ENCODE measurements at places on chromosomes 5 and 9.

DNA sequence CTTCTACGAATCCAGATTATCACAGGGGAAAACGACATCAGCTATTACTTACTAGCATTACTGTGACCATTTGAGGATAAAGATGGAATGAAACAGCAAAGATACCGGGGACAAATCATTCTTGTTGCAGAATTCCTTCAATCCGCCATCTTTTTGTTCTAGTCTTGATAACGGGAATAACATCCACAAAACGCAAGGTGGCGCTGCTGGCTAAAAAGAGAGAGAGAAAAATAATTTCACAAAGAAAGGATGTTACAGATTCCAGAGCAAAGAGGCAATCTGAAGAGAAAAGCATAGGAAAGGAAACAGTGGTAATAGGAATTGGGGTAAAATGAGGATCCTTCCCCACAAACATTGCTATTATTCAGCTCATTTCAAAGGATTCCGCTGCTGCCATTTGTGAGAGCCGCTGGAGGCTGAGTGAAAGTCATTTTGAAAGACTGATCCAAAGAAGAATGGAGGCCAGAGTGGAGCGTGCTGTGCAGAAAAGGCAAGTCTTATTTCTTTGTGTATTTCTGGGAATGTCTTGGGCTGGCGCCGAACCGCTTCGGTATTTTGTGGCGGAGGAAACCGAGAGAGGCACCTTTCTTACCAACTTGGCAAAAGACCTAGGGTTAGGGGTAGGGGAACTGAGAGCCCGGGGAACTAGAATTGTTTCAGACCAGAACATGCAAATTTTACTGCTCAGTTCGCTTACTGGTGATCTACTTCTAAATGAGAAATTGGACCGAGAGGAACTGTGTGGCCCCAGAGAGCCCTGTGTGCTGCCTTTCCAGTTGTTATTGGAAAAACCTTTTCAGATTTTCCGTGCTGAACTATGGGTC, at the start of gene PCDHB7:
TSS of gene PCDHB7 (plus strand) at position 264 of the 824 bp plus-strand sequence. CDS start at position 456, 192 bp downstream.
- no peak for DNase-seq

GRCh38 chr5:149271716-149272563, at the start of gene AFAP1L1:
Gene AFAP1L1, plus strand, starts transcription at chr5:149271859. Its CDS starts 110 bp downstream, at chr5:149271969.
- DNase-seq = peak; percentile 76

DNA sequence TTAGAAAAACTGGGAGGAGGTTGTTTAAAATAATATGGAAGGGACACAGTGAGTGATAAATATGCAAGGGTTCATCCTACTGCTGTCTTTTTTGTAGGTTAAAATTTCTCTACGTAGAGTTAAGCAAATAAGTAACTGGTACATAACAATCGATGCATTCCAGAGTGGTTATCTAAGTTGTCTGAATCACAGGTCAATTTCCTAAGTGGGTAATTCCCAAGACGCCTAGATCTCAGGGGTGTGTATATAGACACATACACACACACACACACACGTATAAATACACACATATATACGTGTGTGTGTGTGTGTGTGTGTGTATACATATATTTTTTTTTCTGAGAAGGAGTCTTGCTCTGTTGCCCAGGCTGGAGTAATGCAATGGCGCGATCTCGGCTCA, 22.3 kb downstream of the CAAP1 start:
- DNase-seq = no peak

GRCh38 chr5:112388074-112388473, 31.0 kb downstream of the EPB41L4A start:
- no peak for DNase-seq

DNA sequence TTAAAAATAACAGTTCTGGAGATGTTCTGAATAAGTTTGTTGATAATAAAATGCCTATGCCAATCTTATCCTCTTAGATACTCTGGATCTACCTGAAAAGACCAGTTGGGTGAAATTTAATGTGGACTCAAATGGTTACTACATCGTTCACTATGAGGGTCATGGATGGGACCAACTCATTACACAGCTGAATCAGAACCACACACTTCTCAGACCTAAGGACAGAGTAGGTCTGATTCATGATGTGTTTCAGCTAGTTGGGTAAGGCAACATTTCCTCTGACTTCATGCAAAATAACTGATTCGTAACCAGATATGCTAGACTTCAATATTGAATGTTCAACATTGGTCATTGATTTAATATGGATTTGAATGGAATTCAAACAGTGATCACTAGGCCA, 27.0 kb downstream of the ERAP2 start:
- DNase-seq = no peak

GRCh38 chr5:39360471-39361111, 3.7 kb downstream of the C9 start:
- DNase-seq = no peak

DNA sequence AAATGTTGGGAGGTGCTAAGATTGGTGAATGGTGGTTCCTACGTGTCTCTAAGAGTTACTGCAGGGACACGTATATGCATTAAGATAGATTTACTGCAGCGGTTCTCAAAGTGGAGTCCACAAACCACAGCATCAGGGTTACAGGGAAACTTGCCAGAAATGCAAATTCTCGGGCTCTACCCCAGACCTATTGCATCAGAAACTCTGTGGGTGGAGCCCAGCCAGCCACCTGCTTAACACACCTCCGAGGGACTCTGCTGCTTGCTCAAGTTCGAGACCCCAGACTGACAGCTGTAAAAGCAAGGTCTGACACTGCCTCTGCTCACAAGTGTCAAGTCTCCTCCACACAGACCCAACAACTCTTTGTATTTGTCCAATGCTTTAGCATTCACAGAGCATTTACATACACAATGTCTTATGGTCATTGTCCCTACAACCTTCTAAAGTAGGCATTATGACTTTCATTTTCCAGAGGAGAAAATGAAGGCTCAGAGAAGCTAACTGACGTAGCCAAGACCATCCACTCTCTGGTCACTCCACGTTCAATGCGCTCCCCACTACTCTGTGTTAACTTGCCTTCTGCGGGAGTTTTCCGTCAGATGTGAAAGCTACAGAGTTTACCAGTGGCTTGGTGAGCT, 48.8 kb downstream of the HSD17B3 start:
- no peak for DNase-seq

GRCh38 chr5:78597068-78597973, 51.3 kb downstream of the LHFPL2 start:
- DNase-seq = no peak

DNA sequence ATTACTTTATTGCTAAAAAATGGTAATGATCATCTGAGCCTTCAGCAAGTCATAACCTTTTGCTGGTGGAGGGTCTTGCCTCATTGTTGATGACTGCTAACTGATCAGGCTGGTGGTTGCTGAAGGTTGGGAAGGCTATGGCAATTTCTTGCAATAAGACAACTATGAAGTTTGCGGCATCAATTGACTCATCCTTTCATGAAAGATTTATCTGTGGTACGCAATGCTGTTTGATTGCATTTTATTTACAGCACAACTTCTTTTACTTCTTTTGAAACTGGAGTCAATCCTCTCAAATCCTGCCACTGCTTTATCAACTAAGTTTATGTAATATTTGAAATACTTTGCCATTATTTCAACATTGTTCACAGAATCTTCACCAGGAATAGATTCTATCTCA, 58.3 kb upstream of the ACO1 start:
- no peak for DNase-seq

GRCh38 chr5:38576442-38576841, 20.0 kb upstream of the LIFR start:
- no peak for DNase-seq

- DNase-seq = no peak
Observed at GRCh38 chr5:14016549-14016948, 72.1 kb upstream of the DNAH5 start.

- DNase-seq = no peak
Observed at GRCh38 chr5:168934169-168934568, 355.0 kb upstream of the PANK3 start.

- peak; percentile 77 for DNase-seq
Observed at GRCh38 chr9:89677702-89678395, 73.0 kb downstream of the GADD45G start.

GRCh38 chr5:68348447-68349222, 133.1 kb downstream of the PIK3R1 start:
- DNase-seq = no peak

GRCh38 chr5:158979749-158980521, 119.8 kb downstream of the EBF1 start:
- peak; percentile 67 for DNase-seq

DNA sequence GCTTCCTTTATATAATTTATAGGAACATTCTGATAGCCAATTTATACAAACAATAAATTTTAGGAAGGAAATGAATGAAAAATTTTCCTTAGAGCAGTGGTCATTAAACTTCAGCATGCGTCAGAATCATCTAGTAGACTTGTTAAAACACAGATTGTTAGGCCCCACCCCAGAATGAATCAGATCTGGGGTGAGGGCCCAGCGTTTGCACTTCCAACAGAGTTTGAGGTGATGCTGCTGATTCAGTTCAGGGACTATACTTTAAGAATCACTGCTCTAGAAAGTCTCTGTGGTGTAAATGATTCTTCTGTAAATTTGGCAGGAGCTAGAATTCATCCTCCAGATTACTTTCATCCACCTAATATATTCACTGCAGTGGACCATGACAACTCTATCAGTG, 80.4 kb downstream of the SLC12A2 start:
- no peak for DNase-seq

- DNase-seq = no peak
Observed at GRCh38 chr5:160296496-160296895, 15.9 kb downstream of the CCNJL start.

DNA sequence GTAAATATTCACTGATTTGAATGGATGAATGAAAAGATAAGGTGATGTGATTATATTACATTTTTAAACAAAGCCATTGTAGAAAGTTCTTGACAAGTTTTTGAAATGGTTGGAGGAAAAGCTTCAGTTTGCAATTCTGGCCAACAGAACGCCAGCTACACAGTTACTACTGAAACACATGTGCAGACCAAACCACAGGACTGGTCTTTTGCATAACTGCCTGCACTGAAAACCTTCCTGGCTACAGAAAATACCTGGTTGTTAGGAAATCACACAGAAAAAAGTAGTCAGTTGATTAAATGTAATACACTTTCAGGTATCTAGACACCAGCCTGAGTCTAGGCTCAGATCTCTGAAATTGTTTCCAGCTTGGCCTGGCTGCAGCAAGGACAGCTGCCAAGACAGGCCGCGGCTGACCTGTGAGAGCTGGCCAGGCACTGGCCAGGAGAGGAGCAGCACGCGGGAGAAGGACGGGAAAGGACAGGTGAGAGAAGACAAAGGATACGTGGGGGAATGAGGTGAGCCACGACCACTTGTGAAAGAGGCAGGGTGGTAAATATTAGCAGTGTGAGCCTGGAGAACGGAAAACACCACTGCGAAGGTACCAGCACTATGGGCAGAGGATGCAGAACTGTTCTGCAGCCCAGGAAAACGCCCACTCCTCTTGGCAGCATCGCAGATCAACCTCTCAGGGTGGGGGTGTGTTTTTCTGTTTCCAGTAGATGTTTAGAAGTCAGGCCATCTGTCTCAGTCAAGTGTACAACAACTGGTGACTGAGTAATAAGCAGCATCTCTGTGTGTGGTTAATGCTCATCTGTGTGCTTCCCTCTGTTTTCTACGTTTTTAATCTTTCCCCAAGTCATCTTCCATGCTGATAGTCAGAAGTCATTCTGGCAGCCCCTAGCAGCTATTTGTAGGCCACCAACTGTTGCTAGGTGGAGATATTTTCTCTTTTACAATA, 137.4 kb downstream of the SCAMP1 start:
- no peak for DNase-seq

DNA sequence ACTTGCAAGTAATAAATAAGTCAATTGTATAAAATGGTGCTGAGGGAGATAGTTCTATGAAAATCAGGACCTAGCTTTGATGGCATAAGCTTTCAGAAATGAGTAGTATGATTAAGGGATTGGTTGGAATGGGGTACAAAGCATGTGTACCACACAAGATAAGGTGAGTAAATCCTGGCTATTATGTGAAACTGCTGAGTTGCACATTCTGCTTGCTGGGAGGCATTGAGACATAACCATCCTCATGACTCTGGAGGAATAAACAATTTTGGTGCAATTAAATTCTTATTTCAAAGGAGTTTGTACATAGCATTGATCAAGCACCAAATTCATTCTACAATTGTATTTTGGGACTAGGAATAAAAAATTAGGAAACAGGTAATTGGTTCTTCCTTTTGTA, 755.2 kb upstream of the ACO1 start:
- DNase-seq = no peak

GRCh38 chr5:101811466-101811865, 484.6 kb downstream of the SLCO4C1 start:
- DNase-seq = no peak

- DNase-seq = no peak
Observed at GRCh38 chr5:39441838-39442237, 17.1 kb upstream of the DAB2 start.

- DNase-seq = no peak
Observed at GRCh38 chr9:34408173-34408572, 31.5 kb upstream of the MYORG start.

- no peak for DNase-seq
Observed at GRCh38 chr9:27602142-27602861, 29.0 kb upstream of the C9orf72 start.

- DNase-seq = no peak
Observed at GRCh38 chr5:42894057-42894456, 82.4 kb upstream of the SELENOP start.

- DNase-seq = no peak
Observed at GRCh38 chr9:120303519-120303918, 276.4 kb downstream of the CDK5RAP2 start.

DNA sequence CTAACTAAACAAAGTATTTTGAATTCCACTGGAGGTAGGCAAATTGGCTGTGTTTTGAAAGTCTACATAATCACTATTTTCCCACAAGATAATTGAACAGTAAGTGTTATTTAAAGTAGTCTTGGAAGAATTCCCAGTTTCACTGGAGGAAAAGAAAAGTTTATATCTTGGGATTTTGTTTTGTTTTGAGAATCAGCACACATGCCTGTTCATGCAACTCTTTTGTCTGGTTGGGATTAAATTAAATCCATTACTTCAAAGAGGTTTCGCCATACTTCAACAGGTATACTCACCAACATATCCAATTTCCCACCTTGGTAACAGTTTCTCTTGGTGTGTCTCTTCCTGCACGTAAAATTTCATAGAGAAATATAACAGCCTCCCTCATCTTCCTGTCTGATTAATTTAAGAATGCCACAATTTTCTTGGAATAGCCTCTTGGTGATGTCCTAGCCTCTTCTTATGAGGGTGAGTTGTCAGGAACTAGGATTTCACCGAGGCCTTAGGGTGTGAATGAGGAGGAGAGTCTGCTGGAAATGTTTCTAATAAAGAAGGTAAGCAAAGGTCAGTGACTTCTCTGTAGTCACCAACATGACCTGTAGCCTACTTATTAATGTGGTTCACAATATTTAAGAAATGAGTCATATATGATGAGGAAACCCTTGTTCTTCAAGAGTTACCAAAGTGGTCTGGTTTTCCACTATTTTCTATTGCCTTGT, 48.1 kb downstream of the ITGA2 start:
- no peak for DNase-seq

DNA sequence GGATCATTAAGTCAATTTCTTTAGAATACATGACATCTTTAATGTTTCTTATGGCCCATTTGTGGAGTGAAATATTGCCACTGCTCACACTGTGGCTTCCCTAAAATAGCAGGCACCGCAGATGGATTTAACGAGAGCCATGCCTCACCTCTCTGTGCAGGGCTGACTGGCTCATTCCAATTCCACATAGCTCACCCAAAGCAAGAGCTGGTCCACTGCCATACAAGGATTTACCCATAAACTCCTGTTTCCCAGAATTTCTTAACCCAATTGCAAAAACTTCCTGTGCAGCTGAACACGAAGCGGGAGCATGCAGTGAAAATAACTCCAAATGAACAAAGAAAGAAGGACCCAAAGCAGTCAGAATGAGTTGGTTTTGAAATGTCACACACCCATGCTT, 159.5 kb downstream of the BAAT start:
- no peak for DNase-seq
